ENCODE measurements at places on chromosomes 1 and 21. TPM values are rescaled to one million over a fixed set of nuclear protein-coding genes. Genes with fewer than 3 reads are reported as not detected.
A peak's percentile ranks its signal among the peaks of the same experiment; 100 is the strongest.

Gene MIXL1
- not detected for total RNA-seq

Gene TSTD1
- 0.44 TPM for total RNA-seq

GRCh38 chr21:15064576-15065391 is at the start of gene NRIP1:
NRIP1 (minus strand) TSS chr21:15065000; CDS start chr21:14968192, 96,808 bp downstream.
- DNase-seq = peak; percentile 77

DNA sequence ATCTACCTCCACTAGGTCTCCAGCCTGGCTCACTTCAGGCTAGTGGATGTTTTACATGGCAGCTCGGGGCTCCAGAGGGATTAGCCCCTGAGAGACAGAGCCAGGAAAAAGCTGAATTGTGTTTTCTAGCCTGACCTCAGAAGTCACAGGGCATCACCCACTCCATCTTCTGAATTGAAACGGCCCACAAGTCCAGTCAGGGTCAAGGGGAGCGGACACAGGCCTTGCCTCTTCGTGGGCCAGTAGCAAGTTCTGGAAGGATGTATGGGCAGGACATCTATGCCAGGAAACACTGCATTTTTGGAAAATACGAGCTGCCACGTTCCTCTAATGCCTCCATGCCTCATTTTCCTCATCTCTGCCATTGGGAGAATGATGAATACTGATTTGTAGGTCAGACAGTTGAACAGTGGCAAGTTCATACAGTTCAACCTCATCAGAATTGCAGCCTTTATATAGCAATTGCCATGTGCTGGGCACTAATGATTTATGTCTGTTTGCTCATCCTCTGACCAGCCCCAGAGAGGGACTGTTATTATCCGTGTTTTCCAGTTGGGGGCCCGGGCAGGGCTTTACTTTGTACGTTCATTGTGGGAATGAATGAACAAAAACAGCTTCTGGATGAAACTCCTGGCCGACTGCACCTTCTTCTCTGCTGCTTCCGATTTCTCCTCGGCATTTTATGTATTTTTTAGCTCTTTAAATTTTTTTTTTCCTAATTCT is 23.2 kb upstream of the PCBP3 start:
- DNase-seq = no peak

GRCh38 chr1:63319046-63320021 is 3.0 kb upstream of the FOXD3 start:
- no peak for DNase-seq

DNA sequence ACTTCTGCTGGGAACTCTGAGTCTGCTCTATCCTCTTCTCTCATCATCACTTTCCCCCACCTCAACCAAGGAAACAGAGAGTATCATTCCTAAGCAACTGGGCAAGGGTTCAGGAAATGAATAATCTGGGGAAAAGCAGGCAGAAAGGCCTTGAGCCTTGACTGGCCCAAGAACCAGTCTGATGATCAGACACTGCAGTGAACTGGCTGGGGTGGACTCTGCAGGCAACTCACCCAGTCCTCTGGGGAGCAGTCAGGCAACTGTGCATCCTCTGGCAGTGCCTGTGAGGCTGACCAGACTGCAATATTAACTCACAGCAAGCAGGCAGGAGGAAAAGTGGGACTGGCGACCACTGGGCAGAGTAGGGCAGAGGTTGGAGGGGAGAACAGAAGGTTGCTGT is 991 bp downstream of the ANKRD35 start:
- peak; percentile 33 for DNase-seq

- peak; percentile 87 for DNase-seq
Observed at GRCh38 chr21:34726627-34727337, 58.0 kb downstream of the CLIC6 start.

DNA sequence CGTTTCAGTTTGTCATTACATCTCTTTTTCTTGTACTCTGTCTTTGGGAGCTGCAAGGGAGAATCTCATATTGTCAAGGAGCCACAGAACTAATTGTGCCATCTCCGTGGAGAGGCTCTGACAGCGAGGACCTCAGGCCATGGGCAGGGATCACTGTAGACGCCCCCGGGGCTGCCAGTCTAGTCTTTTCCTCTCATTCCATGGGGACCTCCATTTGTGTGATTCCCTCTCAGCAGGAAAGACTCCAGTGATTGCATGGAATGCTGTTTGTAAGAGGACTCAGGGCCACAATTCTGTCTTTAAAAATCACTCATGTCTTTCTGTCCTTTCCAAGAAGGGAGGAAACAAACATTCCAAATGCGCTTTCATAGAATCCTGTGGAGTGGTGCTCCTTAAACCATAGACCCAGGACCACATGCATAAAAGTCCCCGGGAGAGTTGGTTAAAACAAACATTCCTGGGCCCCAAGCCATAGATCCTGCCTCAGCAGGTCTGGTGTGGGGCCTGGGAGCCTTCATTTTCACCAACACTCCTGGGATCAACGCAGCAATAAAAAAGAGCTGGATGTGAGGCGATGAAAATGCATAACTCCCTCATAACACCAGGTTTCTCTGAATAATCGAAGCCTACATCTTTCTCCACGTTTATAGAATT is 104.5 kb downstream of the ZP4 start:
- DNase-seq = no peak

DNA sequence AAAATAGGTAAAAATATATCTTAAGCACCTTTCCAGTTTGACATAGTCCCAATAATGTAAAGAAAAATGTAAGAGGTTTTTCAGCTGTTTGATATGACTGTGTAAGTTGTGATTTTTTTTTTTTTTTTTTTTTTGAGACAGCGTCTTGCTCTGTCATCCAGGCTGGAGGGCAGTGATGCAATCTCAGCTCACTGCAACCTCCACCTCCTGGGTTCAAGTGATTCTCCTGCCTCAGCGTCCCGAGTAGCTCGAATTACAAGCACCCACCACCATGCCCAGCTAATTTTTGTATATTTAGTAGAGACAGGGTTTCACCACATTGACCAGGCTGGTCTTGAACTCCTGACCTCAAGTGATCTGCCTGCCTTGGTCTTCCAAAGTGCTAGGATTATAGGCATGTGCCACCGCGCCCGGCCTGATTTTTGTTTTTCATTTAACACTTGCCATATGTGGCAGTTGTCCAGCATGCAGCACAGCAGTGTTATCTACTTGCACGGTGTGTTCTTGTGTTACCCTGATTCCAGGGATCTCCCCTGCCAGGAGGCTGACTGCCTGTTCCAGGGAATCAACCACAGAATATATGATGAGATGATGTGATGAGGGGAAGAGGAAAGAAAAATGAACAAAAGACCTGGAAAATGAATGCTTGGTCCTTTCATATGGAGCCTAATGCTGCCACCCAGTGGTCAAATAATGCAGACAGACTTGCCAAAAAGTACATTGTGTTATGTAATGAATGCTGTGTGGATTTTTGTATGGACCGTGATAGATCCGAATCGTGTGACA is 79.0 kb downstream of the RAVER2 start:
- peak; percentile 73 for DNase-seq

- DNase-seq = peak; percentile 18
Observed at GRCh38 chr1:88982055-88982454, 10.4 kb downstream of the KYAT3 start.

Gene FHAD1
- total RNA-seq = 1.3 TPM

Gene SPATA1
- not detected for total RNA-seq

Gene CHRM3
- total RNA-seq = 0.20 TPM

DNA sequence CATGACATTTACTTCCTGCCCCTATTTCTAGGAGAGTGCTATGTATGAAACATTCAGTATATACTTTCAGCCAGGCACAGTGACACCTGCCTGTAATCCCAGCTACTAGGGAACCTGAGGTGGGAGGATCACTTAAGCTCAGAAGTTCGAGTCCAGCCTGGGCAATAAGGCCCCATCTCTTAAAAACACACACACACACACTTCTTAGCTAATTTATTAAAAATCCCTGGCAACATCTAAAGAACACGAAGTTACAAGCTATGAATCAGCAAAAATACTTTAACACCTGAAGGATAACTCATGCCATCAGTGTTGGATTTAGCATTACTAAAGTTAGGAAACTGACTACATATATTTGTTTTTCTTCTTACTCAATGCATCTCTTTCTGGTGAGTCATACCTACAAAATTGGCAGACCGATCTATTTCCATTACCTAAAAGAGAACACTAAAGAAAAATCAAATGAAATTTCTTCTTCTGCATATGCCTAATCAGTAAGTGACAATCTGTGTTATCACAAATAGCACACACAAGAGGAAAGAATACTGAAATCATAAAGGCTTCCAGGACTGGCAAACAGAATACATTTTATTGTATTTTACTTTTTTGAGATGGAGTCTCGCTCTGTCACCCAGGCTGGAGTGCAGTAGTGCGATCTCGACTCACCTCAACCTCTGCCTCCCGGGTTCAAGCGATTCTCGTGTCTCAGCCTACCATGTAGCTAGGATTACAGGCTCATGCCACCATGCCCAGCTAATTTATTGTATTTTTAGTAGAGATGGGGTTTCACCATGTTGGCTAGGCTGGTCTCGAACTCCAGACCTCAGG is 41.4 kb downstream of the RNF115 start:
- peak; percentile 94 for DNase-seq

DNA sequence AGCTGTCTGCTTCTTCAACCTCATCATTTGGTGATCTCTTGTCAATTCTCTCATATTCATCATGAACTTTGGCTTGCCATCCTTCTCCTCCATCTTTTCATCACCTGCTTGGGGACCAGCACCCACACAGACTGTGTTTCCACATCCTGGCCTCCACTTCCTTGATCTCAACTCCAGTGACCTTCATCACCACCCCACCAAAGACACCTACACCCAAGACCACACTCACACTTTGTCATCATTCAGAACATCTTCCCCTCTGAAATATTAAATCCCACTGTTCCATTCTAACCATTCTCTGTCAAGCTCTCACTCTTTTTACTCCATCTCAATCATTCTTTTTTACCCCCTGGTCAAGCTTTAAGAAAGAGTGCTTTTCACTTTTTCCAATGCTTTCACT is 115.5 kb upstream of the VAV3 start:
- DNase-seq = no peak

Gene AHCTF1
- 24.2 TPM for total RNA-seq

DNA sequence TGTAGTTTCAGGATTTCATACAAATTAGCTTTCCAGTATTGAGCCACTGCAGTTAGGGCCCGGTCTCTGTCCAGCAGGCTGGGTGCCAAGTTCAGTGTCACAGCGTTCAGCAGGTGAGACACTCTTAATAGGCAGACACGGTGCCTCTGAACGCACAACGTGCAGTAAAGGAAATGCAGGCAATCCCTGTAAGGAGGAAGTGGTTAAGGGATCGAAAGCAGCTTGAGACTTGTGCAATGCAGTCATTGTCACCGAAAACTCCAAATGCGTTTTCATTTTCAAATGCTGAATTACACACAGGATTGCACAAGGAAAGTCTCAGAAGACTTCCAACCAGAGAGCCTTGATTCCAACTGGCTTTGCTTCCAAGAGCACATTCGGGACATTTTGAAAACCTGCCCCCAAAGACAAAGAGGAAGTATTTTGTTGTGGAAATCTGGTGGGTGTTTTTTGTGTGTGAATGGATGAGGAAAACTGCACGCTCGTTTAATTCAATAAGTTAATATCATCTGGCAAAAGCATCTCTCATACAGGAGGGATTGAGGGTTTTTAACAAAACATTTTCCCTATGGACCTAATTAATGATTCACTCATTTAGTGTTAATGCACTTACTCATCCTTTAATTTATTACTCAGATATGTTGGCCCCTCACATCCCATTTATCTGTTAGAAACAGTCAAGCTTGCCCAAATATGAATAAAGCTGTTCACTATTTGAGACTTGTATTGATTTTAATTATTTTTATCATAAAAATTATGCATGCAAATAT is 61.6 kb downstream of the PTGS2 start:
- peak; percentile 79 for DNase-seq

Gene PCSK9
- total RNA-seq = 1.7 TPM

DNA sequence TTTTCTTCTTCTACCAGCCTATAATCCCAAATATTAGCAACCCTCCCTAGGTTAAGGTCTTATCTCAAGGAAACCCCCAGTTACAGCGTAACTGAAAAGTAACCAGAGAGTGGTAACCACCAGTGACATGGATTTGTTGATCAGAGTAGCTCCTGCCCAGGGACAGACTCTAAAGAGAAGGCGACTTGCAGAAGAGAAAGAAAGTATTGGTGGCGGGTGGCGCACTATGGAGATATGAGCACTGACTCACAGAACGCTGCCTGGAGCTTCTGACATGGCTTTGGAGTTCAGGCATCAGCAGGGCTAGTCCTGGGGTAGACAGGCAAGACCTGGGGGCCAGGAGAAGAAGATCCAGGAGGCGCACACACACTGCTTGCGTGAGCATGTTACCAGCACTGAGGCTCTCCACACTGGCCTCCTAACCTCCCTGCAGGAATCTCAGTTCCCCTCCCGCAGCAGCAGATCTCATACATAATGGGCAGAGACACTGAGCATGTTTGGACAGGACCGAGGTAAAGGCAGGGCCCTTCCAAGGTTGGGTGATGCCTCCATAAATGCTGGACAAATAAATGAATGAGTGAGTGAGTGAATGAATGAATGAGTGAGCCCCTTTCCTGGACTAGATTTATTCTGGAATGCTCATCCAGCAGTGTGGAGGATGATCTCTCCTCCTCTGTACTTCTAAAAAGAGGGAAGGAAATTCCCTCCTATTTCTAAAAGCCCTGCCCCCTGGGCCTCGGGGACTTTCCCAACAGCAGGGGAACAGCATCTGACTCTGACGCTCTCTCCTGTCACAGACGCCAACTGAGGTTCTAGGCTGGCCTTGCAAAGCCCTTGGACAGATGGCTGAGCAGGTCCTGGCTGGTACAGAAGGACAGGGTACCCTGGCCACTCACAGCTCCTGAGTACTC is 175.5 kb downstream of the CLIC6 start:
- DNase-seq = no peak
